Large intestine (tissue), 12 donors: ENCODE measurements at places on chromosomes 6 and 20. TPM values are rescaled to one million over a fixed set of nuclear protein-coding genes. Genes with fewer than 3 reads are reported as not detected.
A peak's percentile ranks its signal among the peaks of the same experiment; 100 is the strongest.

DNA sequence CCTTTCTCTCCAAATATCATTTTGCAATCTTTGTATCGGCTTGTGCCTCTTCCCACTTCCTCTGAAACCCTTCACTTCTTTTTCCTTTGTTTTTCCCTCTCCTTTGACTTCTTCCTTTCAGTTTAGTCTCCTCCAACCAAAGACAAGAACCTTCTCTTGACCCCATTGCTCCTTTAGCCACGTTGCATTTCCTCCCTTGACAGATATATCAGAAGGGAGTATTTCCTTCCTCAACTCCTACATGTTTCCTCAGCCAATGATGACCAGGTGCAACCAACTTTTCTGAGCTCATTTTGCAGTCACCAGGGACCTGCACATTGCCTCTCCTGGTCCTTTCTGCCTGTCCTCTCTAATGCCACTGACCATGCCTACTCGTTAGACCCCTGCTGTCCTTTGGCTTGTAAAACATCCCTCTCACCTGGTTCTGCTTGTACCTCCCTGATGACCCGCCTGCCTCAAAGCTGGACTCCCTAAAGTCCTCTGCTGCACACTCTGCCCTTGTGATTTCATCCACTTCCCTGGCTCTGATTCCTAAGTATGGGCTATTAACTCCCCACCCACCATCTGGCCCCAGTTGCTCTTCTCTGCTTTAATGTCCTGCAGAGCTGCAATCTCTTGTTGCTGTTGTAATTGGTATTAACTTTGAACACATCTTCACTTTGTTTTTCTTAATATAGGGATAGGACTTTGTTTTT is 27.4 kb downstream of the SLC22A16 start:
- no peaks in the 10 kb centered on the region for H3K4me1 ChIP-seq
- H3K27ac ChIP-seq: no peak overlapping the region
- H3K36me3 ChIP-seq: no peaks in the 10 kb centered on the region
- DNase-seq: no peak
- no peak overlapping the region for H3K4me3 ChIP-seq

GRCh38 chr20:61024390-61024789 is 227.7 kb upstream of the CDH4 start:
- H3K36me3 ChIP-seq: no peaks in the 10 kb centered on the region
- H3K27ac ChIP-seq: no peak overlapping the region
- H3K4me3 ChIP-seq: no peak overlapping the region
- H3K27me3 ChIP-seq: no peaks in the 10 kb centered on the region

DNA sequence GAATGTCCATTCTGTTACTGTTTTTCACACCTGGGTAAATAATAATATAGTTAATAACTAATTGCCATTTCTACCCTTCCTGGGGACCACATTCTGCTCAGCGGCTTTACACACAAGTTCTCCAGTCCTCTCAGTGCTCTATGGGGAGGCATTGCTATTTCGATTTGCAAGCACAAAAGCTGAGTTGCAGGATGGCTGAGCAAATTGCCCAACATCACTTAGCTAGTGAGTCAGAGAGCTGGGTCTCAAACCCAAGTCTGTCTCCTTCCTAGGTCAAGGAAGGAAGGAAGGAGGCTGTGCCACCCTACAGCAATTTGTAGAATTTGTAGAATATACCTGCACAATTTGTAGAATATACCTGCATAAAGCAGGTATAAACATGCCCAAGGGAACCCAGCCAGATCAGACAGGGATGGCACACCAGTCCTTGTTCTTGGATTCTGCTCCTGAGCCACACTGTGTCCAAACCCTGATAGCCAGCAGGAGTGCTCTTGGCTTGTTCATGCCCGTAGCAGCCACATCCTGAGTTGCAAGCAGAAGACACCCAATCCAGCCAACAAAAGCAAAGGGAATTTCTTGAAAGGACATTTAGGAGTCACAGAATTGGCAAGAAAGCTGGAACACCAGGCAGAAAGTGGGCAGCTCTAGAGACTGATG is 56.9 kb downstream of the LY86 start:
- no peak overlapping the region for H3K4me3 ChIP-seq
- H3K4me1 ChIP-seq: no peaks in the 10 kb centered on the region
- H3K36me3 ChIP-seq: no peaks in the 10 kb centered on the region
- DNase-seq: no peak

DNA sequence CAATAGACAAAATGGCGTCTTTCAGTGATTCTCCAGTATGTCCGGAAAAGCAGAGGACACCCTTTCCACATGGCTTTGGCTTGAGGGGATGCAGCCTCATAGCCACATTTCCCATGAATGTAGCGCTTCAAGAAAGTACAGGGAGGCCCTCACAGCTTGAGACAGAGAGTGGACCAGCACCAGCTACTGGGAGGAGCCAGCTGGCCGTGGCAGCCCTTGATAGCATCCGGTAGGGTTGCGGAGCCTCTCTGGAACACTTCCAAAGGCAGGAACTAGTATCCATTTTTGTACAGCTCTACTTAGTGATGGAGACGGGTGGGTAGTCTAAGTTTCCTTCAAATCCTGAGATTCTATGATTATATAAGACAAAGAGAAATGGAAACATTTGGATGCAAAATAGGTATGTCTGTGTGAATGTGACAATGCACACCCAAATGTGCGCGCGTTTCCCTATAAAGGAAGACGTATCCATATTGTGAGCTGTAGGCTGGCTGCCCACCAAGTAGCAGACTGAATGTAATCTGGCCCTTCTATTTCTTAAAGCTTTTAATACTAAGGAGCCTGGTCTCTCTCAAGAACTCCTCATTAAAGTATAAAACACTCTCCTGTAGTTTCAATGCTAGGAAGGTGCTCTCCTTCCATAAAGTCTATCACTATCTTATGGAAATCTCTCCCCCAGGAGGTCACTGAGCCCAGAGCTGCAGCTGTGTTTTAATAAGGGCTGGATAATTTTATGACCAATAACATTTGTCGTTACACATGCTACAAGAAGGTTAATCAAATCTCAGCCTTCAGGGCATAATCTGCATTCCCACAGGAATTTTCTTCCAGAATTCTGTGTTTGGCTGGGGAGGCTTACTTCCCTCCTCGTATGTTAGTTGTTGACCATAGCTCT is 74.0 kb downstream of the SOBP start:
- H3K27ac ChIP-seq: no peak overlapping the region
- H3K27me3 ChIP-seq: no peaks in the 10 kb centered on the region
- H3K4me1 ChIP-seq: no peaks in the 10 kb centered on the region
- H3K4me3 ChIP-seq: no peak overlapping the region
- no peaks in the 10 kb centered on the region for H3K36me3 ChIP-seq
- no peak for DNase-seq

DNA sequence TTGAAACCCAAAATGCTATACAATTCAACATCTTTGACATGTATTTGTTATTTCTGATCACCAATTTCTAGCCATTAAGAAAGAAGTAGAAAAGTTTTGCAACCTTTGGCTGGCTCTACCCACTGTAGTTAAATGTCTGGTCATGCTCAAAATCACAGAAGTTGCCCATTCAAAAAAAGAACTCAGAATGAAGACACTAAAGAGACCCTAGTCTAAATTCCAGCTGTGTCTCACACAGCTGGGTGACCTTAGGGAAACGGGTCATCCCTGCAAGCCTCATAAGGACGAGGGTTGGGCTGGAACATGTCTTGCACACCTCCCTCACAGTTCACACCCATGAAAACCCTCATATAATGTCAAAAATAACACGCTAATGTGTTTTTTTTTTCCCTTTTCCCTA is 10.3 kb downstream of the FOXQ1 start:
- DNase-seq: no peak
- no peaks in the 10 kb centered on the region for H3K4me1 ChIP-seq
- no peak overlapping the region for H3K4me3 ChIP-seq
- peaks cover 5% of the 10 kb centered on the region for H3K27me3 ChIP-seq
- no peaks in the 10 kb centered on the region for H3K36me3 ChIP-seq

- peaks cover 14% of the 10 kb centered on the region for H3K4me1 ChIP-seq
- no peaks in the 10 kb centered on the region for H3K36me3 ChIP-seq
- no peaks in the 10 kb centered on the region for H3K27me3 ChIP-seq
- H3K4me3 ChIP-seq: no peak overlapping the region
Observed at GRCh38 chr6:134420614-134421181, 102.8 kb upstream of the SGK1 start.

DNA sequence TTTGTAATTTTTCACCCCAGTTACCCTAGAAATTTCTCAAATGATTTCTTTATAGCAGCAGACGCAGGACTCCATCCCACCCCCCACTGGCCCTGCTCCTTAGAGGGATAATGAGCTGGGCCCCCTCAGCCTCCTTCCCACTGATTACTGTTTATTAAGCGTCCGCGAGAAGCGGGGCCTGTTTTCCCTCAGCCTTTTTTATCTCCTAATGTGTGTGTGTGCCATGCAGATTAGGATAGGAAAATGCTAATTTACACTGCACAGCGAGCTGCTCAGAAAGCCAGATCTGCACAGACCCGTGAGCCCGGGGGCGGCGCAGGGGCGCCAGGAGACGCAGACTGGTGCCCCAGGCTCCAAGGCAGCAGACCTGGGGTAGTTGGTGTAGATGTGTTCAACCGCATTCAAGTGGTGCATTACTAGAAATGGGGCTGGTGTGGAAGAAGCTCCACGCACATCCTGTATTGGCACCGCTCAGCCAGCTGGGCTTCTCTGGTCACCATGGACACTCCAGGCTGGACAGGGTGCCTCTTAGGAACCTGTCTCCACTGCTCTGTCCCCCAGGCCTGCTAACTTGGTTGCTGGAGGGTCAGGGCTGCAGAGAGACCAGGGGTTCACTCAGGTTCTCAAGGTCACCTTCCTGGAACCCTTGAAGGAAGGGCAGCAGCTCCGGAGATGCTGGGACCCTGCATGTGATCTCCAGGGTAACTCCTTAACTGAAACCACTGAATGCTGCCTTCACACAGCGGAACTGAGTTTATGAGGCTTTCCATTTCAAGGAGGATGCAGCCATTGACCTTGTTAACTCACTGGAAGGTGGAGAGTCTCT is 256.3 kb downstream of the ERMARD start:
- H3K4me3 ChIP-seq: no peak overlapping the region
- H3K27me3 ChIP-seq: no peaks in the 10 kb centered on the region
- no peaks in the 10 kb centered on the region for H3K36me3 ChIP-seq
- no peak overlapping the region for H3K27ac ChIP-seq
- no peak for DNase-seq
- H3K4me1 ChIP-seq: no peaks in the 10 kb centered on the region

DNA sequence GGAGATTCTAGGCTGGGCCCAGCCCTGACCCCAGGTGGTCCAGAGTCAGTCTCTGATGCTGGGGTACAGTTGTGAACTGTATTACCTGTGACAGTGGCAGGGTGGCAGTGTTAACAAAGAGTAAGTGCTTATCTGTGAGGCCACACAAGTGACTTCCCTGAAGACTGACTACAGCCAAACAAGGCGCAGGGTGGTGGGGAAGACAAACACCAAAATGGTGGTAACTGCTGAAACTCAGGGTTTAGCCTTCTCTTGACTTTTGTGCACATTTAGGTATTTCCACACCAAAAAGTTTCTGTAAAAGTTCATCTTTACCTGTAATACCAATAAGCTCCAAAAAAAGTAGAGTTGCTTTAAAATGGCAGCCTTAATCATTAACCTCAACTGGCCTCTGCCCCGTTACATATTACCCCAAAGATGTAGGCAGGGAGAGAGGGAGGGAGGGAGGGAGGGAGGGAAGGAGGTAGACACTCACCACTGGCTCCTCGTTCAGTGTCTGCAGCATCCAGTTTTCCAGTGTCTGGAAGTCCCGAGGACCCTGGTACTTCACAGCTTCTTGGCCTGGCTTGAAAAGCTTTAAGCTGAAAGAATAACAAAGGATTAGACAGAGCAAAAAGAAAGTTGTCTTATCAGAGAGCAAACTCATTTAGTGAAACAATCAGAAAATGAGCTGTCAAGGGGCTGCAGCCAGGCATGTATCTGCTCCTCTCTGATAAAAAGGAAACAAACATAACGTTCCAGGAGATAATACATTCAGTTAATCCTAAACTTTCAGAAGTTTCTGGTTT is 11.3 kb downstream of the TXNDC5 start:
- no peak overlapping the region for H3K27ac ChIP-seq
- H3K4me3 ChIP-seq: no peak overlapping the region
- H3K4me1 ChIP-seq: peaks cover 14% of the 10 kb centered on the region
- peak; percentile 66 for DNase-seq

DNA sequence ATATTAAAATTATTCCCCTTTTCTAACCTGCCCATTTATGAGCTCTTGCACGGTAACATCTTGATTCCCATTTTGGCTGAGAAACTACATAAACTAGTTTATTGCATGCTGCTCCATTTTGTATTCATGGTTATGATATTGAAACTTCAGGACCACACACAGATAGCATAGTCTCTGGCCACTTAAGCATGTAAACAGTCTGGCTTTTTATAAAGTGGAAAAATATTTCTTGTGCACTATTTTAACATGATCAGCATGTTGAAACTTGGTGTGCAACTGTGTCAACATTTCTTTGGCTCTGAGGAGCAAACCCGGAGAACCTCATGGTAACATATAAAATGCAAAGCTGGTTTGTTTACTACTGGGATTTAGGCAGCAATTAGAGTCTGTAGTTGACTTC is 70.7 kb downstream of the SLX4IP start:
- H3K27me3 ChIP-seq: no peaks in the 10 kb centered on the region
- H3K36me3 ChIP-seq: no peaks in the 10 kb centered on the region
- no peak for DNase-seq
- no peak overlapping the region for H3K27ac ChIP-seq
- H3K4me1 ChIP-seq: no peaks in the 10 kb centered on the region

- H3K4me3 ChIP-seq: no peak overlapping the region
- DNase-seq: peak; percentile 60
- peaks cover 10% of the 10 kb centered on the region for H3K4me1 ChIP-seq
- peak overlapping the region; percentile 83 for H3K27ac ChIP-seq
- peaks cover 41% of the 10 kb centered on the region for H3K36me3 ChIP-seq
Observed at GRCh38 chr20:6115221-6115895, 7.5 kb downstream of the FERMT1 start.

DNA sequence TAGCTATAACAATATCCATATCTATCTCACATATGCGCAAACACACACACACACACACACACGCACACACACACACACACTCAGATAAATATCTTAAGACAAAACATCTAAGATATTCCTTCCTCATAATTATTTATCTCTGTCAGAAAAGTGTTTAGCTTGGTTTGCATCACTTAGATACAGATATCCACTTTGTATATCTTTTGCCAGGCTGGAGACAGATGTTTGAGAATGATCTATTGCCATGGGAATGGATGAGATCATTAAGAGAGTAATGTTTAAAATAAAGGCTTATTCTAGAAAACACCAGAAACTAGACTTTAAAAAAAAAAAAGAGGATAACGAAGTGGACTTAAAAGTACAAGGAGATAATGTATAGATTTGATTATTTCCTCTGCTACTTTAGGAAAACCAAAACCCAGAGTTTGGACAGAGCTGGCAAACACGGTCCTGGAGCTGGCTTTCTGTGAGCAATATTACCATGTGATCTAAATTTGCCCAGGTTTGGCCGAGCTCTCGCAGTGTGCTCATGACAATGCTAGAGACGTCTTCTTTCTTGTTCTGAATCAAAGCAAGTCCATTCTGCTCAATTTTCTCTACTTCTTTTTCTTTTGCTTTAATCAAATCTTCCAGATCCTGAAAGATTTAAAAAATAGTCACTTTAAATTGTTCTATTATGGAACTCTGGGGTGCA is 411.8 kb downstream of the SYNE1 start:
- H3K27ac ChIP-seq: no peak overlapping the region
- no peak overlapping the region for H3K4me3 ChIP-seq
- H3K27me3 ChIP-seq: no peaks in the 10 kb centered on the region
- peaks cover 26% of the 10 kb centered on the region for H3K36me3 ChIP-seq
- no peak for DNase-seq

MOXD1 gene
- polyA plus RNA-seq: 13.6 TPM

COL21A1 gene
- polyA plus RNA-seq: 9.9 TPM

ETV7 gene
- 9.3 TPM for polyA plus RNA-seq

DDR1 gene
- 150 TPM for polyA plus RNA-seq

CCN5 gene
- polyA plus RNA-seq: 0.09 TPM
